GM12878 (cell line): ENCODE measurements at places on chromosomes 4 and X. TPM values are rescaled to one million over a fixed set of nuclear protein-coding genes. Genes with fewer than 3 reads are reported as not detected.

Gene PDZD11
- polyA plus RNA-seq: 56.5 and 63.5 TPM in 2 replicates

Gene SPACA5
- 0.24 and 0.42 TPM in 2 replicates for polyA plus RNA-seq

Gene NAT8L
- polyA plus RNA-seq: not detected in 2 replicates

Gene CFI
- not detected in 2 replicates for polyA plus RNA-seq

Gene GLUD2
- polyA plus RNA-seq: 0.05 TPM in 1 of 2 replicates, not detected in the other

Gene MEPE
- polyA plus RNA-seq: not detected in 2 replicates

Gene MAGEB10
- not detected in 2 replicates for polyA plus RNA-seq

Gene TBX22
- polyA plus RNA-seq: not detected in 2 replicates

GRCh38 chr4:20572976-20573375 lies 127.3 kb upstream of the PACRGL start:
- H3K4me3 ChIP-seq: no peak overlapping the region
- no peak overlapping the region for H3K27ac ChIP-seq
- H3K27me3 ChIP-seq: no peaks in the 10 kb centered on the region

GRCh38 chr4:3836756-3837601 lies 70.8 kb downstream of the ADRA2C start:
- no peak overlapping the region for H3K4me3 ChIP-seq
- DNase-seq: no peak
- no peaks in the 10 kb centered on the region; the same call in 1 of the 2 replicates for H3K27me3 ChIP-seq
- no peaks in the 10 kb centered on the region for H3K36me3 ChIP-seq
- no peaks in the 10 kb centered on the region for H3K4me1 ChIP-seq
- no peak overlapping the region for H3K27ac ChIP-seq

GRCh38 chr4:127759228-127759820 lies 22.8 kb upstream of the HSPA4L start:
- H3K27ac ChIP-seq: no peak overlapping the region

DNA sequence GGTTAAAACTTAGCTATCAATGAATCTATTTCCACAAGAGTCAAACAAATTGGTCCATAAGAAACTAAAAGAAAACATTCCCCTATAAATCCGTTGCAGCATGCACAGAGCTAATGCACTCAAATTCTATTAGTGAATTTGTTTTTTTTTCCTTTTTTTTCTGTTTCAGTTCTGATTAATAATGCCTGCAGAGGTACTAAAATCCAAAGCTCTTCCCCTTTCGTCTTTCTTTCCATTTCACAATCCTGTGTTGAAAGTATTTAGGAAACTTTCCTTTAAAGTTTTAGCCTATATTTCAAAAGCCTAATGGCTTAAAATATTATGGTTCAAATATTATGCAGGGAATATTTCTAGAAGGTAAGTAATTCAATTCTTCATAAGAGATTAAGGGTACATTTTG lies 45.9 kb upstream of the VEGFD start:
- no peak overlapping the region for H3K4me3 ChIP-seq
- H3K27ac ChIP-seq: no peak overlapping the region
- H3K27me3 ChIP-seq: no peaks in the 10 kb centered on the region
- H3K4me1 ChIP-seq: no peaks in the 10 kb centered on the region

DNA sequence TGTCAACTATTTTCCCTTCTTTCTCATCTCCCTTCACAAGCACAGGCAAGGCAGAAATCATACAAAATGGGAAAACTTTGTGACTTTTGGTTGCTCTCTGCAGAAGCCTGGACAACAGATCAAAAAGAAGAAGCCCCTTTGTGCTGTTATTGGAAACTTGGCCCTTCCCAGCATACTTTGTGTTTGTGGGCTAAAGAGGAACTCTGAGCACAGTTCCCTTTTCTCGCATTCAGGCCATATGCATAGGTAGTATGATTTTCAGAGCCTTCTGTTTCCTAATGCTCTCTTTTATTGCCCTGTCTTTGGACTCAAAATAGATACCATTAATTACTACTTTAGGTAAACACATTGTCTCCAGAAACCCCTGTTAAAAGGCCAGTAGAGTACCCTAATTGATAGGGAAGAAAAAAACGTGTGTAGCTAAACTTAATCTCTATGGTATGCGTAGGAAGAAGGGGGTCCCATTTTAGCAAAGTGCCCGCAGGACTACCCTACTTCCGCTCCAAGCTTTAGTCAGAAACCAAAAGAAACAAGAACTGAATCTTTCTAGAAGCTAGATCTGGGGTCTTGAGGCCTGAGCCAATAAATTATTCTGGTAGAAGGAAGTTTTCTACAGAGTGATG lies 26.6 kb downstream of the VSIG4 start:
- H3K36me3 ChIP-seq: no peaks in the 10 kb centered on the region
- no peak overlapping the region for H3K4me3 ChIP-seq

DNA sequence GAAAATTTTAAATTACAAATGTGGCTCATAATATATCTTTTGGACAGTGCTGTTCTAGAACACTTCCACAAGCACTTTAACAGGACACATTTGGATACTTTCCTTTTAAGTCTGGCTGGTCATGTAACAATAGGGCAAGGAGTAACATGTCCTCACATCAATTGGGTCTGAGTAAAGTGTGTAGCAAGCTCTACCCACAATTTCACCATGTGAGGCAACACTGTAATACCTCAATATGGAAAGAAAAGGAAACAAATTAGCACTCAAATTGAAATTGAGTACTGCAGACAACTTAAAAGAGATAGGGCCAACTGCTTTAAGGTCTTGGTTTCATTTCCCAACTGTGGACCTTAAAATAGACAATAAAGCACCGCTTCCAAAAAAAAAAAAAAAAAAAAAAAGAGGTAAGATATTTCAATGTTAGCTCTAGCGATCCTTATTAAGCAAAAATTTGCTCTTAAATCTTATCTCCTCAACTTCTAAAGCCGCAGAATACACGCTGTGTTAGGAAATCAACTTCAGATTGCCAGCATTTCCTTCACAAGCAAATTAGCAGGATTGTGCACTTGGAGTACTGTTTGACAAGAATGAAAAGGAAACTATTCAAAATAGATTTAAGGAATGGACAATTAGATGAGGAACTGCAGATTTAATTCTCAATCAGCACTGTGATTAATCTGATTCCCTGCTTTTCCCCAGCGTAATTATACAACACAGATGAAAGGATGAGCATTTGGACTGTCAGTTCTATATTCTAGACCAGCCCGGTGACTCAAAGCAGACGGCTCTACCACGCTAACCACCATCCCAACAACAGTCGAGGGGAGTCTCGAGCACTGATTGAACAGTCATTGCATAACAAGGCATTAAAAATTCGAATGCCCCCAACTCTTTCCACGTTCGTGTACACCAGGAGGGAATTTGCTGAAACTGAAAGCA lies 1.6 kb downstream of the CASK start:
- peak overlapping the region; percentile 71 for H3K4me3 ChIP-seq
- H3K27me3 ChIP-seq: no peaks in the 10 kb centered on the region
- no peaks in the 10 kb centered on the region for H3K36me3 ChIP-seq
- H3K4me1 ChIP-seq: no peaks in the 10 kb centered on the region
- peak overlapping the region; percentile 38 for H3K27ac ChIP-seq

- peak; percentile 34 for DNase-seq
- no peaks in the 10 kb centered on the region for H3K36me3 ChIP-seq
- H3K27me3 ChIP-seq: no peaks in the 10 kb centered on the region
Observed at GRCh38 chrX:11540532-11541377, 125.0 kb downstream of the ARHGAP6 start.

DNA sequence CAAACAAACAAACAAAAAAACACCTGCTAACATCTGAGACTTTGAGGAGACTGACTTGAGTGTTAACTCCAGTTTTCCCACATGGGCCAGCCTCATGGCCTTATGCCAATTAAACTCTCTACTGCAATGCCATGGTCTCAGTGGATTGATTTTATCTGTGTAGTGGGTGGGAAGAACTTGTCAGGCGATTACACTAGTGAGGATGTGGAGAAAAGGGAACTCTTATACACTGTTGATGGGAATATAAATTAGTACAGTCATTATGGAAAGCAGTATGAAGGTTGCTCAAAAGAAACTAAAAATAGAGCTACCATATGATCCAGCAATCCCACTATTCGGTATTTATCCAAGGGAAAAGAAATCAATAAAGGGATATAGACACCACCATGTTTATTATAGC lies 12.8 kb upstream of the XIAP start:
- DNase-seq: no peak
- H3K27me3 ChIP-seq: no peaks in the 10 kb centered on the region
- H3K27ac ChIP-seq: no peak overlapping the region
- H3K36me3 ChIP-seq: no peaks in the 10 kb centered on the region
- H3K4me1 ChIP-seq: no peaks in the 10 kb centered on the region
- H3K4me3 ChIP-seq: no peak overlapping the region

GRCh38 chrX:33252306-33252825 lies 41.0 kb upstream of the DMD start:
- H3K27ac ChIP-seq: no peak overlapping the region
- H3K36me3 ChIP-seq: no peaks in the 10 kb centered on the region
- no peaks in the 10 kb centered on the region for H3K27me3 ChIP-seq

GRCh38 chr4:139676365-139676764 lies 10.7 kb downstream of the MGST2 start:
- no peaks in the 10 kb centered on the region for H3K27me3 ChIP-seq
- no peak overlapping the region for H3K27ac ChIP-seq
- no peak for DNase-seq
- H3K4me3 ChIP-seq: no peak overlapping the region

GRCh38 chr4:95155759-95156451 lies 392.9 kb downstream of the UNC5C start:
- no peaks in the 10 kb centered on the region for H3K36me3 ChIP-seq
- DNase-seq: no peak
- no peak overlapping the region for H3K4me3 ChIP-seq
- no peaks in the 10 kb centered on the region for H3K4me1 ChIP-seq

DNA sequence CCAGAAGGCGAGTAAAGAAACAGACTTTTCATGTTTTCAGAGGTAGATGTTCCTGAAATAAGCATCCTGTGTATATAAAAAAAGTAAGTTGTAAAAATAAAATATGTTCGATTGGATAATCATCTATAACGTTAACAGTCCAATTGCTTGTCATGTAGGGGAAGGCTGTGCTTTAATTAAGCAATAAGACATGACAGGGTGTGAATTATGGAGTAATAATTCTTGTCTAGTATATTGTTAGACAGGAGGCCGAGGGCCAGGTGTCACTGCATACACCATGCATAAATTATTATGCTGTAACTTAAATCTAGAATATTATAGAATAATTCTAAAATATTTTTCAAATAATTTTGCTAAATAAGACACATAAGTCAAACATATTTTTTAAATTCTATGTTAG lies 494.6 kb upstream of the TENM3 start:
- H3K4me3 ChIP-seq: no peak overlapping the region
- no peaks in the 10 kb centered on the region for H3K27me3 ChIP-seq
- no peaks in the 10 kb centered on the region for H3K36me3 ChIP-seq

DNA sequence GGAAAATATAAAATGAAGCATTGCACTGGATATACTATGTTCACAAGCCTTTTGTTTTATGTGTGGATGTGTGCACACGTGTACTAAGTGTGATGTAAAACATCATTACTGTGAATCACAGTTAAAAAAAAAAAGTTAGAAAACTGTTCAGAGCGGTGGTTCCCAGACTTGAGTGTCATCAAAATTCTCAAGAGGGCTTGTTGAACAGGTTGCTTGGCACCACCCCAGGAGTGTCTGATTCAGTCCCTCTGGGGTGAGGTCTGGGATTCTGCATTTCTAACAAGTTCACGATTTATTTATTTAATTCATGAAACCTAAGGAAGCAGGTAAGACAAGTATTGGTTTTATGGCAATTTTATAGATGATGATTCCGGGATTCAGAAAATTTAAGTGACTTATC lies 1.8 kb downstream of the CENPU start:
- H3K4me3 ChIP-seq: peak overlapping the region; percentile 91
- H3K27me3 ChIP-seq: no peaks in the 10 kb centered on the region
- no peak for DNase-seq
- peaks cover 15% of the 10 kb centered on the region; the same call in 1 of the 2 replicates for H3K36me3 ChIP-seq
- H3K27ac ChIP-seq: no peak overlapping the region
- peaks cover 9% of the 10 kb centered on the region for H3K4me1 ChIP-seq

- no peak overlapping the region for H3K27ac ChIP-seq
- H3K4me1 ChIP-seq: no peaks in the 10 kb centered on the region; the same call in 1 of the 2 replicates
- DNase-seq: no peak
- no peaks in the 10 kb centered on the region for H3K36me3 ChIP-seq
Observed at GRCh38 chrX:24643116-24643515, 4.0 kb downstream of the PCYT1B start.

- no peak for DNase-seq
- no peak overlapping the region; the same call in 1 of the 2 replicates for H3K27ac ChIP-seq
- no peaks in the 10 kb centered on the region for H3K27me3 ChIP-seq
- H3K4me3 ChIP-seq: no peak overlapping the region
Observed at GRCh38 chrX:108641589-108642272, 94.6 kb downstream of the IRS4 start.

DNA sequence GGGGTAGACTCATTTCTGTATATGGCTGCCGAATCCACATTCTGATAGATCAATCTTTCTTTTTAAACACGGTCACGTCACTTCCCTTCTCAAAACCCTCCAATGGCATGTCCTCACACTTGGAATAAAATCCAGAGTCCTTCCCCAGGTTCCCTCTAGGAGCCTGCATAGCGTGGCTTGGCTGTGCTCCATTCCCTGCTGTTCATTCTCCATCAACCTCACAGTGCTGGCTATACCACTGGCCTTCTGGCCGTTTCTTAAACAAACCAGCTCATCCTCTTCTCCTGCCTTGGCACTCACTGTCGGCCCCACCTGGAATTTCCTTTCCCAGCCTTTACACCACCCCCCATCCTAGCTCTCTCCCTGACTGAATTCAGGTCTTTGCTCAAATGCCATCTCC lies 77.1 kb downstream of the RBM47 start:
- no peak overlapping the region for H3K4me3 ChIP-seq
- H3K36me3 ChIP-seq: peaks cover 3% of the 10 kb centered on the region; the same call in 1 of the 2 replicates
- H3K27me3 ChIP-seq: no peaks in the 10 kb centered on the region
- peak overlapping the region; percentile 12 for H3K27ac ChIP-seq
- peaks cover 18% of the 10 kb centered on the region; the same call in 1 of the 2 replicates for H3K4me1 ChIP-seq
- DNase-seq: no peak

- H3K4me1 ChIP-seq: peaks cover 3% of the 10 kb centered on the region; the same call in 1 of the 2 replicates
- DNase-seq: no peak
- no peak overlapping the region for H3K4me3 ChIP-seq
- no peaks in the 10 kb centered on the region for H3K36me3 ChIP-seq
- no peaks in the 10 kb centered on the region for H3K27me3 ChIP-seq
- H3K27ac ChIP-seq: no peak overlapping the region
Observed at GRCh38 chr4:47442980-47443379, 20.5 kb downstream of the COMMD8 start.

GRCh38 chrX:7112071-7112470 lies 35.4 kb upstream of the STS start:
- H3K4me1 ChIP-seq: peaks cover 80% of the 10 kb centered on the region
- H3K27ac ChIP-seq: peak overlapping the region; percentile 99
- H3K4me3 ChIP-seq: no peak overlapping the region
- H3K27me3 ChIP-seq: no peaks in the 10 kb centered on the region

- H3K27ac ChIP-seq: no peak overlapping the region
- H3K4me1 ChIP-seq: no peaks in the 10 kb centered on the region
- H3K27me3 ChIP-seq: no peaks in the 10 kb centered on the region
- H3K4me3 ChIP-seq: no peak overlapping the region
- H3K36me3 ChIP-seq: peaks cover 10% of the 10 kb centered on the region; the same call in 1 of the 2 replicates
- no peak for DNase-seq
Observed at GRCh38 chr4:102717448-102718092, 43.2 kb downstream of the MANBA start.
